AG09319 (cell line): ENCODE measurements at places on chromosomes 5 and 9.

DNA sequence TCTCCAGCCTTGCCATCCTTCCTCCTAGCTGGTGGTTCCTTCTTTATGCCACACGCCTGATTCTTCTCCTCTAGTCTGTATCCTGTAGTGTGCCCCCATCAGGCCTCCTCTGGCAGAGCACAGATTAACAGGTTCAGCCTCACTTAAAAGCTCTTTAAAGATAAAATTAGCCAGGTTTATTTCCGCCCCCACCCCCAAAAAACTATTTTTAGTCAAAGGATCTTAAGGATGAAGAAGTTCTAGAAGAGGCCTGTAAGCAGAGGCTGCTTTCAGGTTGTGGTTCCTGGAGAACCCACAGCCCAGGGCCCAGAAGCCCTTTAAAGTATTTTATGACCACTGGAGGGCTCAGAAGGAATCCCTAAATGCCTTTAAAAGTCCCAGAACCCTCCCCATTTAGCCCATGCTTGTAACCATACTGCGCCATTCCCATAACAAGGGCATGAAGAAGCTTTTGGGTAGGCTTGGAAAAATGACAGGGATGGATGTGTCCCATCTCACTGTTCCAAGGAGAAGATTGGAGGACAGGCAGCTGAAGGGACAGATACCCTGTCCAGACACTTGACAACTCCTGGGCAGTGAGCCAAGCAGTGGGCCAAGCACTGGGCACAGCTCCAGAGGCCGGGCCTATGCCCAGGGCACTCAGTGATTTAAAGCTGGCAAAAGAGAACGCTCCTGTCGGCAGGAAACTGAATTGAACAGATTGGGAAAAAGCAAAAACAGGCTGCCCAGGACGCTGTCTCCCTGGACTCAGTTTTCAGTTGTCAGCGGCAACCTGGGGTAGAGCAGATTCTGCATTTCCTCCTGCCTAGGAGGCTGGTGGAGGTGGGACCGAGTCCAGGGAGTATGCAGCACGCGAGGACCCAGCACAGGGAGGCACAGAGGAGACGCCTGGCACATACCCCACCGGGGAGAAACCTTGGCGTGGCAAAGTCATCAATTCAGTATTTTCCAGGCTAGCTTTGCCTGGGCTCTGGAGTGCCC, 106.3 kb upstream of the SSBP2 start:
- no peak for DNase-seq

DNA sequence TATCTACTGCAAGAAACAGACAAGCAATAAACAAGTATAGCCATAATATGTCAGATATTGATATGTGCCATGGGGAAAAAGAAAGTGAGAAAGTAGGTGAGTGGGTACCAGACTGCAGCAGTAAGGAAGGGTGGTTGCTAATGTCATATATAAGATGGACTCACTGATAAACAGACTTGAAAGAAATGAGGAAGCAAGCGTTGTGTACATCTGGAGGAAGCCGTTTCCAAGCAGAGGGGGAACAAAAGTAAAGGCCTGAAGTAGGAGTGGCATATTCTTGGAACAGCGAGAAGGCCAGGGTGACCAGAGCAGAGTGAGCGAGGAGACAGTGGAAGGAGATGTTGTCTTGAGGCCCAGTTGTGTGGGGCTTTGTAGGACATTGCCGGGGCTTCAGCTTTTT, 142.2 kb upstream of the MAP3K1 start:
- no peak for DNase-seq

DNA sequence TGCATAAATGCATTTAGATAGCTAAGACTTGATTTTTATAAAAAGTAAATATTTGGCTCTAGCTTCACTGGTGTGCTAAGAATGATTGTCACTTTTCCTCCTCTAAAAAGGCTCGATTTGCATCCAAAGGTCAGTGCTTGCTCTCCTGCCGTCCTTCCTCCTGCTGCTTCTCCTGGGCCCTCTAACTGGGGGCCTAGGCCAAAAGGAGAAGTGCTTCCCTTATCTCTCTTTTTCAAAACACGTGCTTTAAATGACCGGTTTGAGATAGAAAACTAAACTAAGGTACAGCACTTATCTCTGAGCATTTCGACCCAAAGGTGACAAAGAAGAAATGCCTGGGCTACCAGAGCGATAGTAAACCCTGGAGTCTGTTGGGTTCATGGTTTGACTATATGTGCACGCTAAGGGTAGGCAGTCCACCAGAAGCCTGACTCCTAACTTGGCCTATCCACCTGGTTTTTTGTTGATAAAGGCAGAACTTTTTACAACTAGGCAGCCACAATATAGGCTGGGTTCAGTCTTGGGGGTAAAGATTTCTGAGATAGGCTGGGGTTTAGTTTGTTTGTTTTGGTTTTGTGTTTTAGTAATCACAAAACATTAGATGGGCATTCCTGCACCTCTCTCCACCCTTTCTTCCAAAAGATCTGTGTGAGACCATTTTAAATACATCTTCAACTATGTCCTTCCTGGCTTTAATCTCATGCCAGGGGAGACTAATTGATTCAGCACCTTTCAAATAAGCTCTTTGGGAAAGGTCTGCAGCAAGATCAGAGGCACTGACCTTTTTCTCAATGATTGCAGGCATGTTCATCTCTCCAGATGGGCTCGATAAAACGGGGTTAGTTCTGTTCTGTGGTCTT, 3.8 kb downstream of the NR2F1-AS1 start:
- no peak for DNase-seq

- DNase-seq, result no peak
These were observed 2332.8 kb upstream of the C9orf72 start for GRCh38 chr9:29906065-29906464.

GRCh38 chr5:2029206-2029605, 146.5 kb upstream of the IRX4 start:
- DNase-seq, result no peak

- no peak for DNase-seq
These were observed 128.5 kb downstream of the VPS13A start for GRCh38 chr9:77305622-77306400.

DNA sequence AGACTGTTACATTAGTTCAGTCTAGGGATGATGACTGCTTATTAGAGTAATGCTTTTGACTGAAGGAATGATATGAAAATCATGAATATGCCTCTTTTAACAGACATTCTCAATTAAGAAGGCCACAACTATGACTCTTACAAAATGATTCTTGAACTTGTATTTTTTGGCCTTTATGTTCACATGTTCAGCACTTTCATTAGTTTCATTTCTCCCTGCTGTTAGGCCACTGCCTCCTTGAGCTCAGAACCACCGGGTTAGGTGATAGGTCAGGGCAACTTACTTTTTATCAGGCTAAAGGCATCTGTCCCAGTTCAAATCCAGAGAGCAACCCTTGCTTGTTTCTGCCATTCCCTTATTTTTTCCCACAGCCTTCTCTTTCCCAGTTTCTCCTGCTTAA, 235.2 kb upstream of the ELL2 start:
- no peak for DNase-seq

- no peak for DNase-seq
These were observed 1078.9 kb downstream of the CDH12 start for GRCh38 chr5:21774281-21774680.

DNA sequence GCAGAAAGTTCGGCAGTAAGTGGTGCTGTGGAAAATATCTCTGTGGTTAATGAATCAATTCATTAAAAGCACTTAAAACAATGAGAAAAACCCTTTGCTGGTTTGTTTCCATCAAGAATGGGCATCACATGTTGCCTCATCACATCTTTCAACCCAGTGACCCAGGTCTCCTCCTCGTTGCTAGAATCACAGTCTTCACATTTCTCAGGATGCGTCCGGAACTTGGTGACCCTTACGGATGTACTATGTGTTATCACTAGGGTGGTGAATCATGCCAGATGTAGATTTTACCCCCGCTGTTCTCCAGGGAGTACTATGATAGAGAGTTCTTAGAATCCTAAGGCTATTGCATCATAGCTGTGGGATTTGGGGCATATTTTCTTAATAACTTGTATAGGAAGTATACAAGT, 217.9 kb upstream of the KLF4 start:
- peak; percentile 72 for DNase-seq

- DNase-seq, result no peak
These were observed 178.9 kb downstream of the SH3GL2 start for GRCh38 chr9:17757816-17758215.

DNA sequence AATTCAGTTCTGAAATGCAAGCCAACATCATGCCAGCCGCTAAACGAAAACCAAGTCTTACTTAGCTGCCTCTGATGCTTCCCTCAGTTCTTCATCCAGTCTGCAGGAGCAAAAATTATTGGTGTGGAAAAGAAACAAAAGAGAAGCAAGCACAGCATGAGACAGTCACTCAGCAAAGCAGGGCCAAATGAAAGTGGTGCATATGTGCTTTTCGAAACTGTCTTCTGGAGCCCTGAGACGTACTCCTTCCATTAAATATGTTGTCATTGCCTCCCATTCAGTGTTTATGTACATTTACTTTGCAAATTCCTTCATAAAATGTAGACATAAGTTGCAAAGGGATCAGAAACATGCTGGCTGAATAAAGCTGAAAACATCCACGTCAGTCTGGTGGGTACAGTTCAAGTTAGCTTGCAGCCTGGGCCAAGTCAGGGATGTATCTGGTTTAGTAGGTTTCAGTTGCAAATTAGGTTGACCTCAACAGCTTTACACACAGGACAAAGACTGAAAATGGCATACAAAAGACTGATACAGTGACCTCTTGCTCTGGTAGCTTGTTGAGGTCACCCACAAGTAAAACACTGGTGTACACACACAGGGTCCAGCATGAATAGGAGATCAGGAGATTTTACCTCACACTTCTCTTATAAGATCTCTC, 139.7 kb upstream of the PCA3 start:
- DNase-seq, result no peak

DNA sequence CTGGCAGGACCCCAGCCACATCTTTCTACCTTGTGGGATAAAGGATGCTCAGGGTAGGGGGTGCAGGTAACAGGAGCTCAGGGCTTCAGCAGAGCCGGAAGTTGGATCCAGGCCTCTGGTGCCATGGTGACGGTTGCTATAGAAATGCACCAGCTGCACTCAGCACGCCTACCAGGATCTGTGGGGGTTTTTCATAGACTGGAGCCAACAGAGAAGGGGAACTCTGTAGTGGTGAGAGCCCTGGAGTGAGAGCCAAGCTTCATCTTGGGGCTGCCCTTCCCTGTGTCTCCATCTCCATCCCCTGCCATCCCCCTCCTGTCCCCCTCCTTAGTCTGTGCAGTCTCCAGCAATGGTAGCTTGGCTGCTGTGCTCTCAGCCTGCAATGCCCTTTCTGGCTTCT, 27.5 kb upstream of the BOD1 start:
- DNase-seq, result no peak

DNA sequence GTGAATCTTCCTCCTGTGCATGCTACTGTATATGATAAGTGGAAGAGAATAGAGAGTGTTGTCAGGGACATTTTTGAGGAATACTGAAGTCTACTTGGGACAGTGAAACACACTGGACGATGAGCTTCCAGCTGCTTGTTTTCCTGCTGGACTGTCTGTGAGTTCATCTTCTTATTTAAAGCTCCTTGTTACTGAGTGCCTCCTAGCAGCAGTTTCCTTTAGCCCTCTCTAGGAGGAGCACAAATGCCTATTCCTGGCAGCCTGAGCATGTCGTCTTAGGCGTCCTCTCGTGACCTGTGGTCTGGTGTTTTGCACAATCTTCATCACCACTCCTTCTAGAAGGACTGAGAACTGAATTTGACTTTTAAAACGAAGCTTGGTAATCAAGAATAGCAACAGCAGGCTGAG, 43.8 kb downstream of the ANKRD33B start:
- DNase-seq, result peak; percentile 51

DNA sequence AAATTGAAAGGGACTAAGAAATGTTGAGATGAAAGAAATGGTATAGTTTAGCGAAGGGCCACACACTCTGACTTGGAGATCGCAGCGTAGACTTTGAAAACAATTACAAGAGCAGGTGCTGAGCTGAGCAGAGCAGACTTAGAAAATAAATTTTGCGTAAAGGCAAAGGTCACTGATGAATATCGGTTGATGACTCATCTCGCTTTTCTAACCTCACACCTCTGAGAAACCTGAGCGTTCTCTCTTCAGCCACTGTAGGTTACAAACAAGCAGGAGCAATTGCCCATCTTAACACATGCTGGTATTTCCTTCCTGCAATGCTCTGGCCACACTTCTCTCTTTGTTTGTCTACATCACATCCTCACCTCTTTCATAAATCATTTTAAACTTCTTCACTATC, 190.6 kb upstream of the C9orf72 start:
- DNase-seq, result no peak

DNA sequence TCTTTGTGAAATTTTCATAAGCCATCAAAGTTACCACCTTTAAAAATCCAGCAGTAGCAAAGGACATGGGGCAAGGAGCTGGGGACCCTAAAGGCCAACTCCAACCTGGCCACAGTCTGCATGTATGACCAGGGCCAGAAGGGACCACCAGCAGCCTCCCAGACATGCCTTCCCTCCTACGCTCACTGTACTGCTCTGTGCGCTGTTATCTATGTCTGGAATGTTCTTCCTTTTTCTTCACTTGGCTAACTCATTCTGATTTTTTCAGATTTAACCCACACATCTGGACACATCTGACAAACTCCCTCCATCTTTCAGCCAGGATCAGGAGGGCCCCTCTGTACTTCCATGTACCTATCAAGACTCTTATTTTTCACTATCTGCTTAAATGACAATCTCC, 47.6 kb upstream of the TRAF1 start:
- DNase-seq, result no peak

GRCh38 chr5:149427374-149427773, 48.3 kb upstream of the IL17B start:
- no peak for DNase-seq

DNA sequence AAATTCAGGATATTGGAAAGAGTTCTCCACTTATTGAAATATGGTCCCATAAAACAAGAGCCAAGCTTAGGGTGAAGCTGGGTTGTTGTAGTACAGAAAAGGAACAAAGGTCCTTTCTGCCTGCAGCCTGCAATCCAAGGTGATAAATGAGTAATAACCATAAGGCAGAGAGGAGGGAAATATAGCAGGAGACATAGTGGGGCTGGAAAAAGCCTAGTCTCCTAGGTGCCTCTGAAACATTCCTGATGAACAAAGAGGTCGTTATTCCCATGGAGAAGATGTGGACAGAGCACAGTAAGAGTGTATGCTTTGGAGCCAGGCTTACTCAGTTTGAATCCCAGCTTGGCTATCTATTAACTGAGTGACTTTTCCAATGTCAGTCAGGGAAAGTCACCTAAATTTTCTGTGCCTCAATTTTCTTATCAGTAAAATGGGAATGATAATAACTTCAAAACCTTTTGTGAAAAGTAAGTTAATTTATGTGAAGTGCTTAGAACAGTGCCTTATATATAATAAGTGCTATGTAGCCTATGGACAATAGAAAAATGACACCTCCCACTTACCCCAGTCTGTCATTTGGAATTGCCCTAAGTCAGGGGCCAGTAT, 110.8 kb upstream of the GRIN3A start:
- DNase-seq, result no peak
